M059J (cell line): ENCODE measurements at places on chromosomes 13 and 19. TPM values are rescaled to one million over a fixed set of nuclear protein-coding genes. Genes with fewer than 3 reads are reported as not detected.

Gene ZNF611
- 17.2 and 21.1 TPM in 2 replicates for total RNA-seq

Gene SIGLEC5
- not detected in 2 replicates for total RNA-seq

Gene NPAS1
- 0.37 and 0.39 TPM in 2 replicates for total RNA-seq

Gene PTGIR
- total RNA-seq: 0.17 TPM in 1 of 2 replicates, not detected in the other

Gene SLC1A5
- total RNA-seq: 89.0 and 173 TPM in 2 replicates
